ENCODE measurements at places on chromosomes 16 and 17.

GRCh38 chr16:26019381-26020242, 327.9 kb downstream of the HS3ST4 start:
- DNase-seq, result no peak

- no peak for DNase-seq
Observed at GRCh38 chr17:65402513-65403496, 158.6 kb downstream of the AXIN2 start.

DNA sequence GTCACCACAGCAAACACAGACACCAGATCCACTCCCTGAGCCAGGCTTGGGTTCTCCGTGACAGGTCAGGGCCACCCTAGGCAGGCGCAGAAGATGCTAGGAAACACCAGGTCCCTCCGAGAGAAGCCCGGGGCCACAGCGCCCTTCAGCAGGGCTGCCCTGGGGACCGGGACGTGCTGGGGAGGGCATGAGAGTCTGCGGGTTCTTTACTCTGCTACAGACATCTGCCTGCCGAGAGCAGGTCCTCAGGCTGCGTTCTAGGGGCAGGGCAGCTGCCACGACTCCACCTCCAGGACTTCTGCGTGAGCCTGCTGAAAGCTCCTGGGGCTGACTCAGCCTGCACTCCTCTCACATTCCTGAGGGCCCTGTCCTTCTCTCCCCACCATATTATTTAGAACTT, 11.4 kb downstream of the MYLK3 start:
- DNase-seq, result no peak

DNA sequence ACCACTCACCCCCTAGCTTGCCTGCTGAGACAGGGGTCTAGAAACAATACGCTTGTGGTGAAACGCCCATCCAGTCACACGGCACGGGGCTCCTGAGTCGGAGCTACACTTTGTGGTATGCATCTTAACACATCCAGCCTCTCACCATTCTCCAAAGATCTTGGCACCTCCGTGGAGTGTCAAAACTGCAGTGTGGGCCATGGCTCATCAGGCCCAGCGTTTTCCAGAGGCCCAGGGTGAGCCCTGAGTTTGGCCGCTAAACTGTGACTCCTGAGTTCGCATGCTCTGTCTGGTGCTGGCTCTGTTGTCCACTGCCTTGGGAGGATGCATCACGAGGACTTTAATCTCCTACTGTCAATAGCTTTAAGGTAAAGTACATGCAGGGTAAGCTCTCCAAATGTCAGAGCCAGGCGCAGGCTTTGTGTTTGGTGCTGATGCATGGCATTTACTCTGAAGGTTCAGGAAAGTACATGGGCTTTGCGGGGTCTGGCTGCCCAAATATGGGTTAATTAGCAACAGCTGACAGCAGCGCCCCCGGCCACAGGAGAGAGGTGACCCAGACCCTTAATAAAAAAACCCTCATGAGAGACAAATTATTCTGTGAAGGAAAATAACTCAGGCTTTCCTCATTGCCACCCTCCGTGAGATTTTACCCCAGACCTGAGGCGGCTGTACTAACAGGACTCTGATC, 118.4 kb downstream of the CCDC182 start:
- no peak for DNase-seq

- DNase-seq, result no peak
Observed at GRCh38 chr16:86508947-86509758, 1.2 kb upstream of the FOXF1 start.

DNA sequence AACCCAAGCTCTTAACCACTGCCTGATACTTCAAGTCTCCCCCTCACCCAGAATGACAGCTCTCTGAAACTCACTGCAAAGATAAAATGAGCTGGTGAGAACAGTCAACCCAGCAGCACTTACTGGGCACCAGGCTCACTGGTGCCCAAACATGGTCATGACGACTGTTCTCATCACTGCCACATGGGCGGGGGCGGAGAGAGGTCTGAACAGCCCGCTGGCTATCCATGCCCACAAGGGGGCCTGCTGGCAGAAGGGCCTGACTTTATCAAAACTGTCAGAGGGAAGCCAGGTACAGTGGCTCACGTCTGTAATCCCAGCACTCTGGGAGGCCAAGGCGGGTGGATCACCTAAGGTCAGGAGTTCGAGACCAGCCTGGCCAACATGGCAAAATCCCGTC, 4.0 kb downstream of the MYBBP1A start:
- no peak for DNase-seq

- DNase-seq, result no peak
Observed at GRCh38 chr17:17937201-17937853, 34.9 kb downstream of the TOM1L2 start.

GRCh38 chr17:67467500-67468455, 90.7 kb downstream of the PITPNC1 start:
- DNase-seq, result no peak

DNA sequence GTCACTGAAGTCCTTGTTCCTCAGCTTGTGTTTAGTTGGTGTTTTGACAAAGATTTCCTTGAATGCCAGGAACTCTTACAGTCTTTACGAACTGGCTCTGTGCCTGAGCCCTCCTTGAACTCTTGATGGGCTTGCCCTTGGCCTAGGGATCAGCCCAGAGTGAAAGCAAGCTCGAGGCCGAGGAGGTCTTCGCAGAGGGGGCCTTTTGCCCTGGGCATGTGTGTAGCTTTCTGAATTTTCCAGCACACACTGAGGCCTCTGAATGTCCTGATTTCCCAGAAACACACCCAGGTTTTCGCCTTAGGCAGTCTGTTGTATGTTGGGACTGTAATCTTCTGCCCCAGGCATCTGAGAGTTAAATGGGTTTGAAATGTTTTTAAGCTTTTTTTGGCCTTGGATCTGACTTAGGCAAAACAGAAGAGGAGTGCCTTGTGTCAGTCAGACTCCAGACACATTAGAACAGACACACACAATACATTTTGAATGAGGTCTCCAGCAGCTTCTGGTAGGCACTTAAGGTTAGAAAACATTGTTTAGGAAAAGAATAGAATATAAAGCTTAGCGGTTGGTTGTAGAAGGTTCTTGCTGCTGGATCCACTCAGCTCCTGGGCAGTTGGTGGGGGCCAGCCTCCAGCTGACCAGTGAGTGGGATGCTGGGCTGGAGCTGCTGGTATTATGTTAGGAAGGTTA, 17.1 kb downstream of the FOXK2 start:
- DNase-seq, result no peak

GRCh38 chr16:20821682-20822081, 15.4 kb downstream of the REXO5 start:
- DNase-seq, result no peak

DNA sequence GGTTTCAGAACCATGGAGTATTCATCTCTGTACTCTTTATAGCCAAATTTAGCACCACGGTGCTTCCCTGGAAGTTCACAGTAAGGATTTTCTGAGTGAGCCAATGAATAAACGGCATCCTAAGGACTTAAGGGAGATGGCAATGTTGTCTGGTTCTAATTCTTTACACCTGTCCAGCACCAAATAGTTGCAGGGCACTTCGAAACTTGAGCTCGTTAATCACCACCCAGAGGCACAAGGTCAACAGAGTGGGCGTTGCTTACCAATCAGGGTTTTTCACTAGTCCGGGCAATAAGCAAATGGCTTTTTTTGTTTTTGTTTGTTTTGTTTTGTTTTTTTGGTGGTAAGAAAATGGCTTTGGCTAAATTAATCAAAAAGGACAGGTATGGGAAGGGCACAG, 28.2 kb upstream of the TMEM220 start:
- DNase-seq, result no peak

DNA sequence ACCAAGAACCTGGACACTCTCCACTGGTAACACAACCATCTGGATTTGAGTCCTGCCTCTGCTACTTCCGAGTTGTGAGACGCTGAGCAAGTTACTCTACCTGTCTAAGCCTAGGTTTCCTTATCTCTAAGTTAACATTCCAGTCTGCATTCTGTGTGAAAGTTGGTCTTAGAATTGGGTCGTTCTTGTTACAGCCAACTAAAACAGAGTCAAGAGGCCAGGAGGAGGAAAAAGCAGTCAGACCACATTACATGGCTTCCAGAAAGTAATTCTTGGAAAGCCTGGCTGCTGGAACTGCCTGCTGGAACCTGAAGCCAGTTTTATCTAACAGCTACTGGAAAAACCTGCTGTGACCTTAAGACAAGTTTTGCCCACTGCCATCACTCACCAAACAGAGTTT, 38.4 kb upstream of the XYLT1 start:
- DNase-seq, result no peak

DNA sequence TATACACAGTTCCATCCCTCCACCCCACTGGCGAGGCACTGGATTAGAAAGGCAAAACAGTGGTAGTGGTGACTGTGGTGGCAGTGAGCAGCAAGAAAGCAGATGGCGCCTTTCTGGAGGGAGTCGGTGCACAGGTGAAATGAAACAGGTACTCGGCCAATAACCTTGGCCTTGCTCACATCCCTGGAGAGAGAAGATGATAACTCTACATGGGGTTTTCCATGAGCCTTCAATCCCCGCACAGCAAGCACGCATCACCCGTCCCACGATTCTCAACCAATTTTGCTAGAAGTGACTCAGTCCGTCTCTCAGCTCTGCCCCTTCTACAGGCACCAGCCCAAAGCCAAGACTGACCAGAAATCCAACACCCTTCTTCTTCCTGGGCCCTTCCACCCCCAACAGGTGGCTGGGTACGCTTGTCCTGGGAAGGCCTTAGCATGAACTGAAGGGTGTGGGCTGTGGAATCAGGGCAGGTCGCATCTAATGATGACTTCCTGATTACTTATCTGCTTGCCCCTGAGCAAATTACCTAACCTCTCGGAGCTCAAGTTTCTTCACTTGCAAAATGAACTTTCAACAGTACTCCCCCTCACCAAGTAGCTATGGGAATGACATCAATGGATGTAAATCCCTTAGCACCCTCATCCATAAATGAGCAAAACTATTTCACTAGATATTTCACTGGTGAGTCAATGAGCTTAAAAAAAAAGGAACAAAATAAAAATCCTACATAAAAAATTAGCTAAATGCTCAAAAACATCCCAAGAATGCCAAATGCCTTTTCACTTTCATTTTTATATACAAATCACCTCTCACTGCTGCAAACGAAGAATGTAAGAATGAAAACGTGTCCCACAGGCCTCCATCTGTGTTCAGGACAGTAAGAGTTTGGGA, 18.0 kb downstream of the XPO6 start:
- DNase-seq, result no peak

DNA sequence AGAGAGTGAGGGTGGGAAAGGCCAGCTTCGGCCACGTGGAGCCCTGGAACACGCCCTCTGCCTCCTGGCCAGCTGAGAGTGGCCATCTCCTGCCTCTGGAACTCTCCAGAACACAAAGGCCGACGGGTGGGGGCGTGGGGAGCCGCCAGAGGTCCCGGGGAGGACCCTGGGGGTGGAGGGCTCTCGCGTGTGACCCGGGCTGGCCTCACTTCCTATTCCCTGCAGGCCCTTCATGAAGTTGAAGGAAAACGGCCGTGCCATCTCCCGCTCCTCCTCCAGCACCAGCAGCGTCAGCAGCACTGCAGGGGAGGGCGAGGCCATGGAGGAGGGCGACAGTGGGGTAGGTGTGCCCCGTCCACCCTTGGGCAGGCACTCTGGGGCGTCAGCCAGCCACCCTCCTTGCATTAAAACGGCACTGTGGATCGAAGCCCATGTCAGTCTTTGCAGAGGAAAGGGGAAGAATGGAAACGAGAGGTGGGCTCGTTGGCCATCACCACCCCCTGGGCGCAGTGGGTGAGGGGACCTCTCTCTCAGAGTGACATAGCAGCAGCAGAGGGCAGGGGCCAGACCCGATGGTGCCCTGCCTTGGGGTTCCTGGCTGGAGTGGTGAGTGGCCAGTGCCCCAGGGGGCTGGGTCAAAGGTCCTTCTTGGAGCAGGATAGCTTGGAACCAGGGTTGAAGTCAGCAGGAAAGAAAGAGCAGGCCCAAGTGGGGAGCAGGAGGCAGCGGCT, 37.1 kb downstream of the OR1D5 start:
- DNase-seq, result no peak

GRCh38 chr16:50265260-50265659, 1.1 kb upstream of the ADCY7 start:
- DNase-seq, result no peak

GRCh38 chr16:11259655-11260595, 3.9 kb upstream of the SOCS1 start:
- no peak for DNase-seq

DNA sequence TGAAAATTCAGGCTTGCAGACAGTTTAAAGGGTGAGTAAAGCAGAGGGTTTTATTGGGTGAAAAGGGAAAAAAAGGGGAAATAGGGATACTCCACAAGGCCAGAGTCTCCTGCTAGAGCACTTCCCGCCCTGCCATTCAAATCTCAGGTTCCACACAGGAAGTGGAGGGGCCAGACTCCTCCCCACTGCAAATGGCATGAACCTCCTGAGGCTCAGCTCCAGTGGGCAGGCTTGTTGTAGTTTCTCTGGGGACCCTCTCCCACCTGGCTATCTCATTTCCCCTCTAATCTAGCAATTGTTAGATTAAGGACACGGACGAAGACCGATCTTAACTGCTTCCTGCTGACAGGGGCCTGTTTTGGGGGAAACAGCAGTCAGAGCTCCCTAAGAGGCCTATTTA, 43.4 kb downstream of the TAOK1 start:
- no peak for DNase-seq

DNA sequence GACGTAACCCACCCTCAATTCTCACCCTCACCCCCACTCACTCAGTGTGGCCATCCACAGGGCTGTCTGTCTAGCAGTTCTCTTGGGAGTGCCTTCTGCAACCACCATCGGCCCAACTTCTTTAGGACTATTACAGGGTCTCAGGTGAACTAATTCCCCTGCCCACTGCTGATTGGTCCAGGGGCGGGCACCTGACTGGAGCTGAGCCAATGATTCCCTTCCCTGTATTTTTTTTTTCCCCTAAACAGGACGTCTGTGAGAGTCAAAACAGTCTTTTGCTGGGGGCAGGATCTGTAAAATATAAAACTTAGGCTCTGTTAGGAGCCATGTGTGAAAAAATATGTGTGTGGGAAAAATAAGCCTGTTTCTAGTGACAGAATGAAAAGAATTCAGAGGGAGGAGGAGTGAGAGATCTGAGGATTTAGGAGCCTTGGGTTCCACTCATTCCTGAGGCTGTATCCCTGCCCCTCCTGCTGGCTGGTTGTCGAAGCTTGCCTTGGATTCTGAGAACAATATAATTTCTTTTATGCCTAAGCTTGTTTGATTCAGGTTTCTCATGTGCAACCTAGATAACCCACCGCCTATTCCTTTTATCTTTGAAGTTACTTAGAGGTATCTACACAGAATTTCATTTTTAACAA, 115.0 kb downstream of the SPACA3 start:
- no peak for DNase-seq

DNA sequence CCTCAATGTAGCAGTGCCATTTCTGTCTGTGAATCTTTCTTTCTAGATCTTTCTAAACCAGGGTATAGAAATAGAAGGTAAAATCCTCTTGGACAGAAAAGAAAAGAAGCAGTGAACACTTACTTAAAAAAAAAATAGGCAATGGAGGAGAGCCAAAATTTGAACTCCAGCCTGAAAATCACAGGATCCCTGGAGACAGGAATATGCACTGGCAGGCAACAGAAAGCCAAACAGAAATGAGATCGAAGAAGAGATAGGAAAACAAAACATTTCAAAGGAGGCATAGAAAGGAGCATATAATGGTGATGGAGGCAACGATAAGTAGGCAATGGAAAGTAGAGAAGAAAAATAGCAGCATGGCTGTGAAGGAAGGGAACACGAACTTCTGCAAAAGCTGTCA, 253.7 kb upstream of the HSBP1 start:
- no peak for DNase-seq

All from vagina (tissue), 2 donors.